Activated CD4-positive, alpha-beta memory T cell treated with anti-CD3 and anti-CD28 coated beads, Interleukin-2, amount 10 ng/mL, durations not matched to agents 7 days and 5 days (primary cell): ENCODE measurements at places on chromosomes 5 and 9. TPM values are rescaled to one million over a fixed set of nuclear protein-coding genes. Genes with fewer than 3 reads are reported as not detected.

PCDHGA1 gene
- total RNA-seq = not detected

PCDHB15 gene
- total RNA-seq = not detected

IFNB1 gene
- 0.35 TPM for total RNA-seq

CMYA5 gene
- total RNA-seq = 0.08 TPM

MYMK gene
- total RNA-seq = not detected

C9orf50 gene
- not detected for total RNA-seq

PURA gene
- 15.1 TPM for total RNA-seq

CDX1 gene
- total RNA-seq = not detected

TPM2 gene
- total RNA-seq = 8.9 TPM

PCDHGA9 gene
- total RNA-seq = not detected

GRCh38 chr9:70120834-70121510 lies 77.3 kb downstream of the MAMDC2 start:
- DNase-seq = no peak

GRCh38 chr5:155097995-155098394 lies 84.4 kb downstream of the KIF4B start:
- DNase-seq = no peak

DNA sequence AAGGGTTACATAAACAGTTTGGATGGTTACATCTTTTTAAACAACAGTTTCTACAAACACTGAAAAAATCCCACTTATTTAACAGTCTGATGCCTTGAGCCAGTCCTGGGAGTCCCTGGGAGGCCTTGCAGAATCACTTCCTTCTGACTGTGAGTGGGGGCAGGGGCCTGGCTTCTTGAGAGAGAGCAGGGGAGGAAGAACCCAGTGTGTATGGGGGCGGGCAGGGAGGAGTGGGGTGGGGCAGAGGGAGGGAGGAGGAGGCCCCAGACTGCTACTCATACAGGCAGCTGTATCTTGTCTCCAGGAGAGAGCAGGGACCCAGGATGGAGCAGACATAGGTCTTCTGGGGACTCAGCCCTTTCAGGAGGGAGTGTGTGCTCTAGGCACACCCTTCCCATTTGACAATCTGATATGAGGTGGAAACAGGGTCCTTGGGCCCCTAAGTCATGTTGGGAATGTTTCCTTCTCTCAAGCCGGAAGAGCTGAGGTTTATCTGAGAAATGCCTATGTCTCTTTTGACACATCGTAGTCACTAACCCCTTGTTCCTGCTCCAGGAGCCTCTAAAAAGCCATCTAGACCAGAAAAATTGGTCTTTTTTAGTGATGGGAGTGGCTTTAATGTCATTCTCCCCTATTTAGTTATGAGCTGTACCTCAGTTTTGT lies 52.8 kb downstream of the IRF1 start:
- peak; percentile 72 for DNase-seq

GRCh38 chr9:106860721-106861639 lies 2.0 kb upstream of the ZNF462 start:
- no peak for DNase-seq

- DNase-seq = no peak
Measured at GRCh38 chr5:62371409-62371808, 32.3 kb downstream of the DIMT1 start.

GRCh38 chr5:154318691-154319090 lies 127.1 kb upstream of the SAP30L start:
- no peak for DNase-seq

- no peak for DNase-seq
Measured at GRCh38 chr5:164433106-164433870, 927.9 kb downstream of the MAT2B start.

- DNase-seq = no peak
Measured at GRCh38 chr5:40401284-40402006, 278.3 kb upstream of the PTGER4 start.

DNA sequence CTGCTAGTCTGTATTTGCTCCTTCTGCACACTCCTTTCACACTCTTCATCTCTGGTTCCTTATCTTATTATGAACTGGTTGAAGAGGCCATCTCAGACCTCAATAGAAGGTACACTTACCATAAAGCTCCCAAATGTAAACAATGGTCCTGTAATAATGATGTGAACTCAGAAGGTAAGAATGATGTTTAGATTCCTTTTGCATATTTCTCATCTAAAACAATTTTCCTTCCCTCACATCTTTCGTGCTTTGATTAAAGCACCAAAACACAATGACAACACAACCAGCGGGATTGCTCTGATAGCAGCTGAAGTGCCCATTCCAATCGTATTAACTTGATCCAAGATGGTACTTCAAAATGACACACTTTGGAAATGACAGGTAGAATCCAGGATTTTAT lies 34.3 kb downstream of the NFIB start:
- DNase-seq = no peak

- no peak for DNase-seq
Measured at GRCh38 chr9:93107151-93107824, 11.3 kb downstream of the CARD19 start.

GRCh38 chr5:110738503-110738811 lies 350 bp upstream of the SLC25A46 start:
- no peak for DNase-seq

GRCh38 chr9:77453825-77454647 lies 194.1 kb downstream of the GNA14 start:
- no peak for DNase-seq

GRCh38 chr5:35856765-35857351 lies at the start of gene IL7R:
IL7R (plus strand) TSS chr5:35856891; CDS start chr5:35856978, 87 bp downstream.
- DNase-seq = no peak

DNA sequence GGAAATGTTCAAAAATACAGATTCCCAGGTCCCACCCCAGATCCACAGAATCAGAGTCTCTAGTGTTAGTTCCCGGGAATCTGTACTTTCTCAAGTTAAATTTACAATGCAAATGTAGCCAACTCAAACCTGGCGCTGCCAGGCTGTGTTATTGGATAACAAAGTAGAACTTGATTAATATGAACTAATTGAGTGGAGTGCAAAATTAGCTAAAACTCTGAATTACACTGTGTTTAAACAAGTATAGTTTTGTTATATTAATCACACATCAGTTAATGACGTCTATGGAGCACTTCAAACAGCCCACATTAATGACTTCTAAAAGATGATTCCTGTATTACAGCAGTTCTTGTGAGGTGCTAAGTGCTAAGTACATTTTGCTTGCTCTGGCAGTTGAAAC lies 32.4 kb upstream of the CYFIP2 start:
- DNase-seq = no peak

DNA sequence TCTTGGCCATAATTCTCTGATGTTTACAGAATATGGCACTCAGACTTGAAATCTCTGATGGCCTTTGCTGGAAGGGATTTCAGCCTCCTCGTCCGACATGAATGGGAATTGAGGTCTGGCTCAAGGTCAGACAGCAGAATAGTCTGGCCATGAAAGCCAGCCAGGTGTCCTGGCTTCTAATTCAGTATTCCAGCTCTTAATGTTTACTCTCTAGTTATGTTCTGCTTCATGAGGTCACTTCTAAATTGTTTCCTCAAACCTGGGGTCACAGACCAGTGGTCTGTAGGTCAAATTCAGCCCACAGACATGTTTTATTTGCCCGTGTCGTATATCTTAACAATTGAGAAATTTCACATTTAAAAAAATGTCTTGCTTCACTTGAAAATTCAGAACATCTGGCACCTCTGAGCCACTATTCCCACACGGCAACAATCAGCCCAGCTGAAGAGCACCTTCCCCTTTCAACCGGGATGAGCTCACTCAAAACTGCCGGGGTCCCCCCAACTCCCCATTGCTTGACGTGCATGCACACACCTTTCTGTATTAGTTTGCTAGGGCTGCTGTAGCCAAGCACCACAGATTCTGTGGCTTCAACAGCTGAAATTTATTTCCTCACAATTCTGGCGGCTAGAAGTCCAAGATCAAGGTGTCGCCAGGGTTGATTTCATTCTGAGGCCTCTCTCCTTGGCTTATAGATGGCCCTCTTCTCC lies 243.5 kb downstream of the ENC1 start:
- no peak for DNase-seq

DNA sequence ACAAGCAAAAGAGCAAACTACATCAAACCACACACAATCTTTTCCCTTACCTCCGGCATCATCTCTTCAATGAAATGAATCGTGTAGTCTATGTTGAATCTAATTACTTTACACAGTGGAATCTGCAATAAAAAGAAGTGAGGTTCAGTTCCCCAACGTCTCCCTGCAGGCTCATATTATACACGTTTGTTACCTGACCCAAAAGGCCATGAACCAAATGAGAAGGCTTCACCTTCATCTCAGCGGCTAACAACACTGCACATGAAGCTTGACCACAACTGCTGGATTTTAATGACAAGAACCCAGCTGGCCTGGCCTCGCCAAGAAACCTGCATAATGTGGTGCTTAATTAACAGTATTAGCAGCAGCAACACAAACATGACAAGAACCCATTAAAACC lies 45.5 kb downstream of the DROSHA start:
- no peak for DNase-seq

GRCh38 chr5:68339921-68340321 lies 124.4 kb downstream of the PIK3R1 start:
- no peak for DNase-seq

- no peak for DNase-seq
Measured at GRCh38 chr9:118957585-118957984, 411.6 kb downstream of the BRINP1 start.

- DNase-seq = no peak
Measured at GRCh38 chr9:21413151-21413550, 4.2 kb downstream of the IFNA8 start.

GRCh38 chr5:43156388-43156787 lies 35.6 kb upstream of the NIM1K start:
- no peak for DNase-seq

DNA sequence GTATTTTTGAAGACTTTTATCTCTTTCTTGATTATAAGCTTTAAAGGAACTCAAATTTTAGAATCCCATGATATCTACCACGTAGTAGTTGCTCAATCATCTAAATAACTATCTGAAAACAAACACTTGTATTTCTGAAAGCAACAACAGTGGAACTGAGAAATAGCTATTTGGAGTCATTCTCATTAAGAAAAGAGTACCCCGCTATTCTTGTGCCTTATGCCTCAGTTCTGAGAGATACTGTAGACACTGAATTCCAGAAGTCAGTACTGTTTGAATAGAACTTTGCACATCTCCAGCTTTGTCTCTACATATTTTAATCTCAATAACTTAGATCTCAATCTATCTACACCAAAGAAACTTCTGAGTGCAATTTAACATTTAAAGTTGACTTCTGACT lies 11.4 kb downstream of the CHD1 start:
- no peak for DNase-seq

GRCh38 chr5:143758750-143759149 lies 53.2 kb upstream of the HMHB1 start:
- DNase-seq = no peak

- no peak for DNase-seq
Measured at GRCh38 chr5:5560016-5560415, 137.5 kb downstream of the ICE1 start.

GRCh38 chr5:18244309-18244708 lies 610.0 kb downstream of the TAF11L14 start:
- DNase-seq = no peak

DNA sequence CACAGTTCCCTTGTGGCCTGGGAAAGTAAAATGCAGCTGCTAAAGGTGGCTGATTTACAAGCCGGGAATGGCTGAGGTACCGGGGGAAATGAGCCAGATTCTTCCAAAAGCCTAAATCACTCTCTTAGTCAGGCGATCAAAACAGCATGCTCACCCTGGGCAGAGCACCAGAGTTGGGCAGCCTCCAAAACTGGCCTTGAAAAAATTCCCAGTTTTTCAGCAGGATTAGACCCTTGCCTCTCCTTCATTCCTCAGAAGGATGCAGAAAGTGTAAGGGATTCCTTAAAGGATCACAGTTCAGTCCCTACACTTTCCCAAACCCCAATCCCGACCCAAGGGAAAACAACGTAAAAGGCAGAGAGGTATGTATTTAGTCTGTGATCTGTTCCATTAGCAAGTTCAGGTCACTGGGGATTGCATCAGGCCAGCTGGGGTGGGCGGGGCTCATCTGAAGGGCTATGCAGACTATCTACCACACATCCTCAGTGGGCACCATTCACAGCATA lies 16.9 kb downstream of the TMEM174 start:
- no peak for DNase-seq

- DNase-seq = peak; percentile 32
Measured at GRCh38 chr9:30075451-30076199, 2308.8 kb upstream of the ACO1 start.

- no peak for DNase-seq
Measured at GRCh38 chr5:110058175-110058574, 368.4 kb downstream of the MAN2A1 start.

DNA sequence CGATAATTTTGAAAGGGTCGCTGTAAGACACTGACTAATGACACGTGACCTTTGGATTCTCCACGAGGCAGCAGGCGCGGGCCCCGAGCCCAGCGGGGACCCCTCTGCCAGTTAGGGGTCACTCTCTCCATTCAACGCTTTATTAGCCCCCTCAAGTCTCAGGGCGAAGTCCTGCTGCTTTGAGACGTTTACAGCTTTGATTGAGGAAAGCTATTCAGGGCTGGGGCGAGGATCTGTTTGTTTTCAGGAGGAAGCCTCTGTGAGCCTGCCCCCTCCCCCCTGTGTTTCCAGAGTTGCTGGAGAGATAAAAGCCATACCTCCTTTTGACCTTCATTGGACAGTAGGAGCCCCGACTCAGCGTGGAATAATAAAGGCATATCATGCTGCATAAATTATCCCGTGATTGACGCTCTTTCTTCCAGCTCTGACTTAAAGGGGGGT lies 31.4 kb upstream of the MSX2 start:
- no peak for DNase-seq

DNA sequence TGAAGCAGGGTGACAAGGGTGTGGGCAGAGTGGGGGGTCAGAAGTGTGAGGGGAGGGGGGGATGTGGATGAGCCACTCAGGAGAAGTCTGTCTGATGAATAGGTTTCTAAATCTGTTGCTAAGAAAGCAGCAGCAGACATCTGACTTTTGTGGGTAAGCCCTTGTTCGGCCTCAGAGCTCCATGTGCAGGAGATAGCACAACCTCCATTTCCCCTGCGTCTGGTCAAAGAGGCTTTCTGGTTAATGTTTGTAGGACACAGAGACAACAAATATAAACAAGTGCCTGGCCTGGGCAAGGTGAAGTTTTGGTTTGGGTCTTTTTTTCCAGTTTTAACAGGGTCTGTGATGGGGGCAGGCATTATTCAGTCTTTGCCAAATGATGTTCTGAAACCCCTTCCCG lies 57.0 kb upstream of the GNE start:
- DNase-seq = no peak

- DNase-seq = no peak
Measured at GRCh38 chr9:124010665-124011321, 775 bp upstream of the LHX2 start.

GRCh38 chr9:32705059-32705458 lies 69.6 kb upstream of the TAF1L start:
- DNase-seq = no peak

DNA sequence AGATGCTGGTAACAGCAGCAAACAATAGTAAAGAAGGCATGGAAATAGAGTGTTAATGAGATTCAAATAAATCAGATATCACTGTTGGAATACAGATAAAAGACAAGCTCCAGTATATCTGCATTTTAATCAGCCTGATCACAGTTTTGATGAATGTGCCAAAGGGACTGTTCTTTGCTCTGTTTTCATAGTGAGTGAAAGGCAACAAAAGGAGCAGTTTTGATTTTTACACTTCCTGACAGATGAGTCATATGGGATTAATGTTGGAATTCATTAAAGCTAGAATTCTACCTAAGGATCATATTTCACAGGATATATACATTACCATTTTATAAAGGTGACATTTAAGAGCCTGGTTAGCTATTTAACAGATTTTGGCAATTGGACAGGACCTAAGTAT lies 743.3 kb upstream of the PTPRD start:
- no peak for DNase-seq
